Bladder microvascular endothelial cell (primary cell): ENCODE measurements at places on chromosomes 13 and 19. TPM values are rescaled to one million over a fixed set of nuclear protein-coding genes. Genes with fewer than 3 reads are reported as not detected.

Gene PLPP2
- 32.4 and 89.1 TPM in 2 replicates for total RNA-seq

Gene ZNF382
- 3.6 and 8.1 TPM in 2 replicates for total RNA-seq

Gene CD33
- not detected in 2 replicates for total RNA-seq

Gene C19orf67
- not detected in 2 replicates for total RNA-seq

Gene TNFSF9
- 0.32 and 0.69 TPM in 2 replicates for total RNA-seq

Gene PCSK4
- total RNA-seq: 0.32 and 1.4 TPM in 2 replicates

Gene AKT2
- total RNA-seq: 20.2 and 44.6 TPM in 2 replicates

Gene LAIR1
- not detected in 2 replicates for total RNA-seq

Gene ZNF723
- not detected in 2 replicates for total RNA-seq

Gene ADGRE3
- total RNA-seq: not detected in 2 replicates

Gene MRPL54
- total RNA-seq: 36.8 and 68.5 TPM in 2 replicates

Gene LMTK3
- 0.06 TPM in 1 of 2 replicates, not detected in the other for total RNA-seq

Gene C13orf42
- total RNA-seq: not detected in 2 replicates

Gene BICRA
- 1.6 and 8.4 TPM in 2 replicates for total RNA-seq

Gene ZNF773
- total RNA-seq: 5.5 and 11.0 TPM in 2 replicates

Gene ZNF730
- 1.1 and 2.0 TPM in 2 replicates for total RNA-seq

Gene DMWD
- 16.4 and 40.8 TPM in 2 replicates for total RNA-seq

Gene EDDM13
- total RNA-seq: 1.4 TPM in 1 of 2 replicates, not detected in the other

Gene CRX
- total RNA-seq: under 0.01 TPM in 1 of 2 replicates, not detected in the other

Gene PALM3
- total RNA-seq: not detected in 2 replicates

Gene KLK5
- not detected in 2 replicates for total RNA-seq

Gene EEF1AKMT1
- total RNA-seq: 7.8 and 10.0 TPM in 2 replicates

Gene TLE2
- total RNA-seq: 13.4 and 32.9 TPM in 2 replicates

Gene PBX4
- total RNA-seq: 0.06 TPM in 1 of 2 replicates, not detected in the other

Gene MYO16
- total RNA-seq: under 0.01 and 0.06 TPM in 2 replicates

Gene KLHL1
- not detected in 2 replicates for total RNA-seq
